ENCODE measurements at places on chromosomes 2 and 18. TPM values are rescaled to one million over a fixed set of nuclear protein-coding genes. Genes with fewer than 3 reads are reported as not detected.

Gene ARHGEF4
- 0.07 TPM for total RNA-seq

Gene LOXL3
- 1.5 TPM for total RNA-seq

Gene DTNB
- total RNA-seq = 30.5 TPM

Gene SOWAHC
- total RNA-seq = 0.26 TPM

Gene DNAJC5G
- not detected for total RNA-seq

GRCh38 chr2:45191146-45191863 lies 182.1 kb upstream of the SIX2 start:
- peaks cover 14% of the 10 kb centered on the region for H3K27me3 ChIP-seq
- H3K36me3 ChIP-seq = no peaks in the 10 kb centered on the region
- no peak overlapping the region for H3K4me3 ChIP-seq
- no peak for DNase-seq

DNA sequence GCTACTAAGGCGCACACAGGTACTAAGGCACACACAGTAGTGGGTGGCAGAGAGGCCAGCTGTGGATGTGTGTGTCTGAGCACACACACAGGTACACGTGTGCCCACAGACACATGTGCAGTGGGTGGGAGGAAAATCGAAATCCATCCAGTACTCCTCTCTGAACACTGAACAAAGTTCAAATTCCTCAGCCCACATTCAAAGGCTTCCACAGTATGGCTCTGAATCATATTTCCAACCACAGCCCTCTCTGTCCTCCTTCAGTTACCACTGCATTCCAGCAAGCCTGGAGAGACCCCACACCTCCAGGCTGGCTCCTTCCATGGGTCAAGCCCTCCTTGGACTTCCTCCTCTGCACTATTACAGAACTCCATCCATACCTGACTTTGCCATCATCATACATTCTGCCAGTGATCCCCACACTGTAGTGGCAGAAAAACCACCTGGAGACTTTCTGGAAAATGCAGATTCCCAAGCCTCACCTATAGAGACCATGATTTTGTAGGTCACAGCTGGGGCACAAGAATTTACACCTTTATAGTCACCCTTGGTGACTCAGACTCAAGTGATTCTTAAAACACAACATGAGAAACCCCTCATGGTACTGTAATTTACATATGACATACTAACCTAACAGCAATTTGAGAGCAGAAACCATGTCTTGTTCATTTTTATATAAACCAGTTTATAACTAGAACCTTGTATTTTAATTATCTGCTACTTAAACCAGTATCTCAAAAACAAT lies 31.4 kb downstream of the EPG5 start:
- no peak overlapping the region for H3K27ac ChIP-seq
- peaks cover 40% of the 10 kb centered on the region for H3K36me3 ChIP-seq
- DNase-seq = no peak
- H3K4me3 ChIP-seq = no peak overlapping the region
- no peaks in the 10 kb centered on the region for H3K27me3 ChIP-seq

DNA sequence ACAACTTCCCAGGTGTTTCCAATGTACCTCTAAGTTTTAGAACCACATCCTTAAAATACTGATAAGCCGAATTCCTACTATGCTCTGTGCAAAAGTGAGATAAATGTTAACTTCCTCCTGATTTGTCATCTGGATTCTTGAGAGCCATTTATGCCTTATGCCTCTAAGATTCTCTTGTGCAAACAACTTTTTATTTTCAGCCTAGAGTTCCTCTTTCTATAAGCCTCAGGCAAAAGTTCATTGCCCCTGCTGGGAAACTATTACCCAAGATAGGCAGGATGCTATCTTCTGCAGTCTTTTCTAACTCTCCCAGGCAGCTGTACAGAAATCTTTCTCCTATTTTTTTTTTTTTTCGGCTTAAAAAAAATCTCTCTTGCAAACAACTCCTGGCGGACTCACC lies 216.1 kb downstream of the KCNJ3 start:
- H3K4me3 ChIP-seq = no peak overlapping the region
- no peaks in the 10 kb centered on the region for H3K36me3 ChIP-seq
- no peaks in the 10 kb centered on the region for H3K27me3 ChIP-seq

DNA sequence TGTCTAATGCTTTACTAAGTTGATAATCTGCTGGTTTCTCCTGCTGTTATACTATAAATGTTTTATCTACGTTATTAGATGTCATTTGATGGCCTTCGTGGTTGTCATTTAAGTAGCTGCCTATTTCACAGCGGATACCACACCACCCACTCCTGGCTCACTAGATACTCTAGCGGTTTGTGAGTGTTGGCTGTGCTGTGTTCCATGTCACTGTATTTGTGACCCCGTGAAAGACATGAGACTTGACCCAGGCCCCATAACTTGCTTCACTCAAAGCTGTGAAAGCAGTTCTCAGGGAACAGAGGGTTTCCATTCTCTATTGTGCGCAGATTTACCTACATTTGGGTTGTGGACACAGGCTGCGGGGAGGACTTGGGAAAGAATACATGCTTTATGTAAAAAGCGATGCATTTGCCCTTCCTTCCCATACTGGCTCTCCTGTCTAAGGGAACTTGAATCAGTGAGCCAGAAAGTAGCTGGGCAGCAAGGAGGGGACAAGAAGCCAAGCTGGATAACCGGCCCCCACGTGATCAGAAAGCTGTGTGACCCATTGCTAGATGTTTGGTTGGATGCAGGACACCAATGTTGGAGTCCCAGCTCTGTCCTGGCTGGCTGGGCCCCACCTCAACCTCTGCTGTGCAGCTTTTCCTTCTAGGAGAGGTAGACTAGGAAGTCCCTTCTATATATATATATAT lies 52.2 kb downstream of the PLB1 start:
- H3K4me3 ChIP-seq = no peak overlapping the region
- no peak overlapping the region for H3K27ac ChIP-seq
- no peak for DNase-seq
- peaks cover 43% of the 10 kb centered on the region for H3K4me1 ChIP-seq
- no peaks in the 10 kb centered on the region for H3K27me3 ChIP-seq

- H3K27ac ChIP-seq = peak overlapping the region; percentile 96
- H3K36me3 ChIP-seq = peaks cover 84% of the 10 kb centered on the region
- H3K4me3 ChIP-seq = peak overlapping the region; percentile 71
- DNase-seq = peak; percentile 71
Measured at GRCh38 chr2:203730076-203730729, 23.8 kb downstream of the CD28 start.

- no peak for DNase-seq
- H3K4me3 ChIP-seq = no peak overlapping the region
- H3K27me3 ChIP-seq = no peaks in the 10 kb centered on the region
- H3K27ac ChIP-seq = no peak overlapping the region
- no peaks in the 10 kb centered on the region for H3K36me3 ChIP-seq
- no peaks in the 10 kb centered on the region for H3K4me1 ChIP-seq
Measured at GRCh38 chr18:52963481-52963880, 623.5 kb downstream of the DCC start.

DNA sequence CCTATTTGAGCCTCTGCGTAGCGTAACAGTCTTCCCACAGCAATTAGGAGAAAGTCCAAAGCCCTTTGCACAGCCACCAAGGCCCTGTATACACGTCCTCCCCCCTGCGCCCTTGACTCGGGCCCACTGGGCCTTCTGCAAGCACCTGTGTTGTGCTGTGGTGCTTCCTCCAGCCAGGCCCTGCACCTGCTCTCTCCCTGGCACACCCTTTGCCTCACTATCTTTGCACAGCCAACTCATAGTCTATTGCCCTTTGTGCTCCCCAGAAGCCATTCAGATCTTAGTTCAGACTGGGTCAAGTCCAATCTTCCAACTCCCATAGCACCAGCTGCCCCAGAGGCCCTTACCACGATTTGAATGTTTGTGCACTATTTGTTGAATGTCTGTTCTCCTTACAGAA lies 271.6 kb upstream of the MGAT5 start:
- no peaks in the 10 kb centered on the region for H3K4me1 ChIP-seq
- H3K36me3 ChIP-seq = no peaks in the 10 kb centered on the region
- no peak overlapping the region for H3K27ac ChIP-seq
- H3K27me3 ChIP-seq = no peaks in the 10 kb centered on the region
- H3K4me3 ChIP-seq = no peak overlapping the region
- DNase-seq = no peak

GRCh38 chr2:214995409-214995808 lies 143.0 kb downstream of the ABCA12 start:
- H3K36me3 ChIP-seq = no peaks in the 10 kb centered on the region
- no peaks in the 10 kb centered on the region for H3K27me3 ChIP-seq
- DNase-seq = no peak
- H3K4me3 ChIP-seq = no peak overlapping the region
- H3K27ac ChIP-seq = no peak overlapping the region

GRCh38 chr2:185187421-185187820 lies 551.2 kb upstream of the FSIP2 start:
- no peaks in the 10 kb centered on the region for H3K27me3 ChIP-seq
- H3K4me3 ChIP-seq = no peak overlapping the region
- no peak overlapping the region for H3K27ac ChIP-seq

- H3K4me1 ChIP-seq = peaks cover 2% of the 10 kb centered on the region
- H3K36me3 ChIP-seq = no peaks in the 10 kb centered on the region
Measured at GRCh38 chr2:102498414-102498813, 25.4 kb downstream of the SLC9A4 start.

DNA sequence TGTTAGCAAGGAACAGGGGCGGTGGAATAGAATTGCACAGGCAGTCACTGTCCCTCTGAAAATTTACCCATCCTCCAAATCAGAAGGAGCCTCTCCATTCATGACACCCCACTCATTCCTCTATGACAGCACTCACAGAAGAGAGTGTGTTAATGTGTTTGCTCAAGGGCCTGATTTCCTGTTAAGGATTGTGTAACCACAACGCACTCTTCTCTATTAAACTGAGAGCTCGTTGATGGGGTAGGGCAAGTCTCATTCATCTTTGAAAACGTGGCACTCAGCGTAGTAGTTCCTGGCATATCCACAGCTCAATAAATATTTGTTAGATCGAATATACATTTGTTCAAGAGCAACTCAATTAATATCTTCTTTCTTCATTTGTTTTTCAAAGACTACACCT lies 106.4 kb downstream of the VAPA start:
- peaks cover 6% of the 10 kb centered on the region for H3K4me1 ChIP-seq

DNA sequence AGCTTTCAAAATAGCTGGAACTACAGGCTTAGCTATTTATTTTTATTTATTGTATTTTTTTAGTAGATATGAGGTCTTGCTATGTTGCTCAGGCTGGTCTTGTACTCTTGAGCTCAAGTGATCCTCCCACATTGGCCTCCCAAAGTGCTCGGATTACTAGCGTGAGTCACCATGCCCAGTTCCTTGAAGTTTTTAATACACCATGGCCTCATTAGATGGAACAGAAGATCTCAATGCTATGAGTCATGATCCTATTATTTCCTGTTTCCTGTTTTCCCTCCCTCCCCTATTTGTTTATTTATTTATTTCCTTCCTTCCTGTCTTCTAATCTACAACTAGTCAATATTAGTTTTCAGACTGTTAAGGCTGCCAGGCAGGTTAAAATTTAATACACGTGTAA lies 309.0 kb downstream of the CMPK2 start:
- no peaks in the 10 kb centered on the region for H3K36me3 ChIP-seq
- H3K4me1 ChIP-seq = no peaks in the 10 kb centered on the region
- no peak overlapping the region for H3K27ac ChIP-seq
- H3K4me3 ChIP-seq = no peak overlapping the region
- no peak for DNase-seq

- H3K36me3 ChIP-seq = peaks cover 26% of the 10 kb centered on the region
- no peaks in the 10 kb centered on the region for H3K27me3 ChIP-seq
- H3K27ac ChIP-seq = peak overlapping the region; percentile 92
- peak overlapping the region; percentile 95 for H3K4me3 ChIP-seq
- DNase-seq = peak; percentile 83
Measured at GRCh38 chr2:10331702-10332401, 29.1 kb downstream of the HPCAL1 start.

GRCh38 chr2:129741623-129742022 lies 237.8 kb upstream of the RAB6C start:
- H3K27me3 ChIP-seq = no peaks in the 10 kb centered on the region
- H3K36me3 ChIP-seq = no peaks in the 10 kb centered on the region

- H3K36me3 ChIP-seq = no peaks in the 10 kb centered on the region
- DNase-seq = no peak
- H3K4me1 ChIP-seq = no peaks in the 10 kb centered on the region
- no peak overlapping the region for H3K27ac ChIP-seq
Measured at GRCh38 chr2:217951091-217951490, 51.7 kb downstream of the TNS1 start.
